ENCODE measurements at places on chromosomes 2 and 18. TPM values are rescaled to one million over a fixed set of nuclear protein-coding genes. Genes with fewer than 3 reads are reported as not detected.
A peak's percentile ranks its signal among the peaks of the same experiment; 100 is the strongest.

GRCh38 chr2:65067806-65068553, 11.8 kb downstream of the CEP68 start:
- no peak for DNase-seq

Gene GKN1
- total RNA-seq = not detected

Gene RHOB
- 10.8 TPM for total RNA-seq

Gene HOXD8
- not detected for total RNA-seq

DNA sequence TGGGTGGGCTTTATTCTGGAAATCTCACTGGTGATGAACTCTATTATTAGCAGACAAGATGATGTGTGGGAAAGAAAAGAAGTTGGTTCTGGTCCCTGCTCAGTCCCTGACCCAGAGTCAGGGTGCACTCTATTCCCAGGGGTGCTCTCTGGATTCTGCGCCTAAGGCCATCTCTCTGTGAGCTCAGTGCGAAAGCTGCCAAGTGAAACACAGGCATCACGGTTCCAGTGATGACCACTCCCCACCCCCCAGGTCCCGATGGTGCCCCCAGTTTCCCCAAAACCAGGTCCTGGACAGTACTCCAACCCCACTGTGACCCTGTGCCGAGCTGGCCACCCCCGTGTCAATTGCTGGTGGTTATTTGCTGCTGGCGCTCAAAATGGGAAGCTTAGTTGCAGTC, 30.1 kb downstream of the RHOB start:
- no peak for DNase-seq

DNA sequence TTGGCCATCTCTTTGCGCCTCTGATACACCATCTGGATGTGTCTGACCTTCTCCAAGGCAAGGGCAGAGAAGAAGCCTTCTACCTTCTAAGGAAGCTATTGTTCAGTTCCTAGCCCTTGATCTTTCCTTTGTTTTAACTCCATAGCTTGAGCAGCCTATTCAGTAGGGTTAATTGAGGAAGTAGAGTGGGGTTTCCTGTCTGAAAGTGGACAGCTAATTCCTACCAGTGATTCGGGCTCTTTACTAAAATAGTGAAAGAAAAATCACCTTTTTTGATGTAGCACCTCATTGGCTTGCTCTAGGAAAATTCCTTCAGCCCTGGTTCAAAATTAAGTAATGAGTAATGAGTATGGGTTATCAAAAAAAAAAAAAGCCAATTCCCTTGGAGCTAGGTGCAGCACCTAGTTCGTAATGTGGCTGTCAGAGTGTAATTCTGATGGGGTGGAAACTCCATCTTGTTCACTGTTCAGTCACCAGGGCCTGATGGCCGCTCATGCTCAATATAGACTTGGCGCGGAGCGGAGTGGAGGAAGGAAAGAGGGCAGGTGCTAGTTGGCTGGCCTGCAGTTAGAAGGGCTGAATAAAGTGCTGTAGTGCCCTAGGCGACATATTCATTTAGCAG, 2.9 kb upstream of the MGAT5 start:
- no peak for DNase-seq

Gene CNTNAP5
- 0.39 TPM for total RNA-seq

DNA sequence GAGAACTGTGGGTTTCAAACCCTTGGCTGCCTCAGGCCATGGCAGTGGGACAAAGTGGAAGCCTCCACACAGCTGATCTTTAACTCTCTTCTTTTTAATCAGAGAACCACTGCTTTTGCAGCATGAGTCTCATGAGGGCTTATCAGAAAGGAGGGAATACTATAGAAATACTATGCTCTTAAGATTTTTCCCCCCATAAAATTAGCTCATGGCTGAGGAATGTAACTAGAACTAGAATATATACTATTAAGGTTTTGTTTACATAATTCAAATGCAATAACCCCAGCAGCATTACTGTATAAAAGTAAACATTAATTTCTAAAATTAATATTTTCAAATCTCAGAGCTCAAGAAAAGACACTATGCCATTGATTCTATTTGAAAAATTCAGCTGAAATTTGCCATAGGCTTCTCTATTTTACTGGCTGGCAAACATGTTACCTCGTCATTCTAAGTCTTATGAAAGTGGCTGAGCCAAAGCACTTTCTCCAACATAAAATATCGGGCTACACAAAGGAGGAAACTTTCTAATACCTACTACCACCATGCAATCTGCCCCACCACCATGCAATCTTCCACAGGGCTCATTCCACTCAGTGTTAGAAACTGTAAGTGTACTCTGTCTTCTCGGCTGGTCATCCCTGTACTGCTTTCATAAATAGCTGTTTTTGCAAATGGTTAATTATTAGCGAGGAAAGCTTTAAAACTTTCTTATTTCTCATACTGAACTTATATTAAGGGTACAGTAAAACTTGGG, 42.5 kb downstream of the WDR35 start:
- no peak for DNase-seq

DNA sequence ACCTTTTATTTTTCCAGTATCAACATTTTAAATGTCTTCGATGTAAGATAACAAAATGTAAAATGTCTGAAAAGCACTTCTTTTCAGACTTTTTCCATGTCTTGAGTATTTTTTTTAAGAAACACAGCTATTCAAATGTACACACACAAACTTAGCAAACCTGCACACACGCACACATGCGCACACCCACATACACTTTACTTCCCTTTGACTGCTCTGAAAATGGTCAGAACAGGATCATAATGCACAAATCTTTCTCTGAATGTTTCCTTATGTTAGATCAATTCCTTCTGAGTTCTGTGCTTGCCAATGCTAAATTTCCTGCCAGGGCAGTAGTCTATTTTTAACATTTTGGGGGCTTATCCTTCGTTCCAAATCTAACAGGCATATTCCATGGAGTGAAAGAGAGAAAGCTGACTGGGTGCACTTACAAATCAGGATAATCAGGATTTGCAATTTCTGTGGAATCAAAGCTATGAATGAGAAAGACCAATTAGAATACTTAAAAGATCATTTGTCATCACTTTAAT, 136.3 kb downstream of the ZEB2 start:
- no peak for DNase-seq

- peak; percentile 73 for DNase-seq
Measured at GRCh38 chr18:903701-904100, 970 bp upstream of the ADCYAP1 start.

Gene FZD7
- 302 TPM for total RNA-seq

Gene RTP5
- total RNA-seq = not detected

GRCh38 chr2:84631047-84631446, 114.7 kb downstream of the DNAH6 start:
- no peak for DNase-seq

Gene RAB12
- 49.4 TPM for total RNA-seq

- no peak for DNase-seq
Measured at GRCh38 chr18:45538444-45538843, 76.8 kb upstream of the SLC14A2 start.

DNA sequence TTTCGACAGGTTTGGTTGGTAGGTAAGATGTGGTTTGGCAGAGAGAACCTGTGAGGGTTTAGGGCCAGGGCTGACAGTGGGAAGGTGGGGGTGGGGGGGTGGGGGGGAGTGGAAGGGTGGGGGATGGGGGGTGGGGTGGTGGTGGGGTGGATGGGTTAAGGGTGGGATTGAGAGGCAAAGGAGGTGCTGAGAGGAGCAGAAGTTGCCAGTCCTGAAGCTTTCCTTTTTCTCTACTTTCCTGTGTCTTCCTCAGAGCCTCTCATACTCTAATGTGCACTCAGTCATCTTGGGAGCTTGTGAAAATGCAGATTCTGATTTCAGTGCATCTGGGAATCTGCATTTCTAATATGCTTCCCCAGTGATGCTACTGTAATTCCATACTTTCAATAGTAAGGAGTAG, 21.0 kb downstream of the MAP4K4 start:
- DNase-seq = no peak

- DNase-seq = peak; percentile 64
Measured at GRCh38 chr18:36688020-36688965, 140.5 kb downstream of the TPGS2 start.

GRCh38 chr2:33984131-33984530, 385.0 kb upstream of the FAM98A start:
- DNase-seq = no peak

Gene TTC39C
- 16.4 TPM for total RNA-seq

Gene CDH19
- total RNA-seq = not detected
